IPS DF 6.9 (cell line): ENCODE measurements at places on chromosomes 2 and 18.

GRCh38 chr2:143955401-143956065 lies 564.4 kb downstream of the ZEB2 start:
- DNase-seq, result no peak

- no peak for DNase-seq
Measured at GRCh38 chr18:9115984-9116383, 13.5 kb downstream of the NDUFV2 start.

DNA sequence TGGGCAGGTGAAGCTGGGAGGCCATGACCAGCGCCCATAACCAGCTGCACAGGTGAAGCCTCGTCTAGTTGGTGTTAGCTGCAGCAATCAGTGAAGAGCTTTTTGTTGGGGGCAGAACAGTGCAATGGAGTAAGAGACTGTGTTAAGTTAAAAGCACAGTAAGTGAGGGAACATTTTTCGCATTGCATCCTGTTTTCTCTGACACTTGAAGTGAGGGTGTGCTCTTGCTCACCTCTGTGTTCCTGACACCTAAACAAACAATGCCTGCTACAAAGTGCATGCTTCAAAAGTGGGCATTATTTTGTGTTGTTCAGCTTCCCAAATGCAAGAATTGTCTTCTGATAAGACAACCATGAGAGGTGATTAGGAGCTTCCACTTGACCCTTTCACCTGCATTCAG lies 324.0 kb upstream of the ACVR2A start:
- DNase-seq, result no peak

DNA sequence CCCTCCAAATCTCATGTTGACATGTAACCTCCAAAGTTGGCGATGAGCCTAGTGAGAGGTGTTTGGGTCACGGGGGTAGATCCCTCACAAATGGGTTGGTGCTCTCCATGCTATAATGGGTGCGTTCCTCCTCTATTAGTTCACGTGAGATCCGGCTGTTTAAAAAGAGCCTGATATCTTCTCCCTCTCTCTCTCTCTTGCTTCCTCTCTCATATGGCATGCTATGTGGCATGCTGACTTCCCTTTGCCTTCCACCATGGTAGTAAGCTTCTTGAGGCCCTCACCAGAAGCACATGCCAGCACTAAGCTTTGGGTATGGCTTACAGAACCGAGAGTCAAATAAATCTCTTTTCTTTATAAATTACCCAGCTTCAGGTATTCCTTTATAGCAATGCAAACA lies 39.2 kb downstream of the C2orf76 start:
- DNase-seq, result no peak

- DNase-seq, result no peak
Measured at GRCh38 chr2:54651291-54651690, 72.2 kb upstream of the EML6 start.

GRCh38 chr2:239376351-239376750 lies 24.5 kb downstream of the HDAC4 start:
- DNase-seq, result no peak

DNA sequence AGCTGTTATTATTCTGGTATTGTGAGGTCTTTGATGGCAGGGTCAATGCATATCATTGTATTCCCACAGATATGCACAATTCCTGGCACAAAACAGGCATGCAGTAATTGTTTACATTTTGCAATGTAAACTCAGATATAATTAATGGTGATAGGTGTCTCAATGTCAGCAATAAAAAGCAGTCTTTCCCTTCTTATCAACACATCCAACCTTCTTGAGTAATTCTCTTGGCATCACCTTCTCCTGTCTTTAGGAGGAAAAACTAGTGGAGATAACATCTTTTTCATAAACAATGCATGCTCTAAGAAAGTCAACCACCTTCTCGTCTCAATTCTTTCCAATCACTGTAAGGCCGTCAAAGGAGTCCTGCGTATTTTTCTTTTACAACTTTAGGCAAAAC lies 313.3 kb upstream of the GULP1 start:
- no peak for DNase-seq

DNA sequence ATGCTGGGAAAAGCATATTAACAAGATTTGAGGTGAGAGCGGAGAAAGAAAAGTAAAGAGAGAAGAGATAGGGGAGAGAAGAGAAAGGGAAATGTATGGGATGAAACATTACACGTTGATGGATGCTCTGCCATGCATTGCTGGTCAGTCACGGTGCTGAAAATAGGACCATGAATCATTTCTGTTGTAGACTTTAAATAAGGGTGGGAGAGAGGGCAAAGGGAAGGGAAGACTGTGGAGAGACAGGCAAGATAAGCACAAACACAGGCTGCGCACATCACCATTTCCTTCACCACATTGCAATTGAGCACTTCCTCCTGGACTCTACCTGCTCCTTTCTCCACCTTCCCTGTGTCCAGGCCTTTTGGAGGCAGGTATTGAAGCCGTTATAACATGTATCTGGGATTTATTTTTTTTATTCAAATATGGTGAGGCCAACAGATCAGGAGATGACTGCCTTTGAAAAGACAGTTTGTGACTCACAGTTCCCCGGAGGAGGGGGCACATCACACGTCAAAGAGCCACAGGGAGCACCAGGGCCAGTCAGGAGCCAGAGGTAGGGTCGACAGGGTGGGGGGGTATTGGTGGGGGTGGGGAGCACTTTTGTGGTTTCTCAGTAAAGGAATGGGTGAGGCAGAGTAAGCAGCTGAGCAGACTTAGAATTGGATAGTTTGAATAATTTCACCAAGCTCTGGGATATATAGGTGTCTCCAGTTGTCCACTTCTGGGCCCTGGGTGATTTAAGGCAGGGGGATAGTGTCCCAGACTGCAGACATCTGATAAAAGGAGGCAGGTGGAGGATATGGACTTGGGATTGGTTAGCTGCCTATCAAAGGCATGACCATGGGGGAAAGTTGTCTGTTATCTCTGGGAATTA lies 372.8 kb upstream of the ST6GAL2 start:
- no peak for DNase-seq
